Stimulated activated CD8-positive, alpha-beta memory T cell treated with anti-CD3 and anti-CD28 coated beads, Interleukin-7, amount 100 ng/mL, for 1 hour (primary cell): ENCODE measurements at places on chromosomes 7 and 10.

GRCh38 chr10:17009212-17009700, 120.4 kb downstream of the CUBN start:
- no peak for DNase-seq

GRCh38 chr10:122657255-122657654, 42.4 kb downstream of the C10orf120 start:
- no peak for DNase-seq

DNA sequence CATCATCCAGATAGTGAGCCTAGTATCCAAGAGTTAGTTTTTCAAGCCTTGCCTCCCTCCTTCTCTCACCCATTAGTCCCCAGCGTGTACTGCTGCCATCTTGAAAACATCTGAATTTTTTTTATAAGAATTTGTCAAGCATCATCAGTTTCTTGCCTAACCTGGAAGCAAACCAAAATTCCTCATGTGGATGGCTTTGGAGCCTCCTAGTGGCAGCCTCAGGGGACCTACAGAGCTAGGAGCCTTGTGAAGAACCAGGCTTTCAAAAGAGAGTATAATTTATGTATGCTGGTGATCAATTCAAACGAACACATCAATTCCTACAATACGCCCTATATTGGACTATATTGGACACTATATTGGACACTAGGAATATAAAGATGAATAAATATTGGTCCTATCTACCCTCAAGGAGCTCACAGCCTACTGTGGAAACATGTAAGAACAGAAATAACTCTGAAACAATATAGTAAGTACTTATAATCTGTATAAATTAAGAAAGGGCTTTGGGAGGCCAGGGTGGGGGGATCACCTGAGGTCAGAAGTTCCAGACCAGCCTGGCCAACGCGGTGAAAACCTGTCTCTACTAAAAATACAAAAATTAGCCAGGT, 63.4 kb downstream of the HPSE2 start:
- no peak for DNase-seq

DNA sequence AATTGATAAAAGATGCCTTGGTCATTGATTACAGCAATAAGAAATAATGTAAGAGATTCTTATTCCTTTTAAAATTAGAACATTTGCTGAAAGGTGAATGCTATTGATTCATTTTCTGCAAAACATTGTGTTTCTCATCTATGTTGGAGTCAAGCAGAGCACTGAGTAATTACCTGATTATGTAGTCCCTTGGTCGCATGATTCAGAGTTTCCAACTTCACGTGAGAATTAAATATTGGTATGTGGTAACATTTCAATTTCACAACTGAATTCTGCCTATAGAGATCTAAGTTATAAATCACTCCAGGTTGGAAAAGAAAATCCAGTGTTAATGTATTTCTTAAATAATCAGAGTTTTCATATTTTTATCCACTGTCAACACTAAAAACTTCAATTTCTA, 701.4 kb downstream of the PHTF2 start:
- no peak for DNase-seq

DNA sequence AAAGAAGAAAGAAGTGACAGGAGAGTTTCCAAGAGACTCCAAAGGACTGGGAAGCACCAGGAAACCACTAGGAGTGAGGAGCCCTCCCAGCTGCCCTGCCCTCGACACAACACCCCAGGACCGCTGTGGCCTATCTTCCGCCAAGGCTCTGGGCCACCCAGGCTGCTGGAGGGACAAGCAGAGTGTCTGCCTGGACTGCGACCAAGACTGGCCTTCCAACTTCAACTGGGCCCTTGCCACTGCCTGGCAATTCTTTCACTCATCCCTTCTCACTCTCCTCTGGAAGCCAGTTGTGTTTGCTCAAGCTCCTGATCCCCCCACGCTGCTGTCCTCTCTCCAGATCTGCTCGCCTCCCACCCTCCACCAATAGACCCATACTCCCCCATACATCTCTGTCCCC, 10.2 kb downstream of the KIAA1549 start:
- DNase-seq: no peak

DNA sequence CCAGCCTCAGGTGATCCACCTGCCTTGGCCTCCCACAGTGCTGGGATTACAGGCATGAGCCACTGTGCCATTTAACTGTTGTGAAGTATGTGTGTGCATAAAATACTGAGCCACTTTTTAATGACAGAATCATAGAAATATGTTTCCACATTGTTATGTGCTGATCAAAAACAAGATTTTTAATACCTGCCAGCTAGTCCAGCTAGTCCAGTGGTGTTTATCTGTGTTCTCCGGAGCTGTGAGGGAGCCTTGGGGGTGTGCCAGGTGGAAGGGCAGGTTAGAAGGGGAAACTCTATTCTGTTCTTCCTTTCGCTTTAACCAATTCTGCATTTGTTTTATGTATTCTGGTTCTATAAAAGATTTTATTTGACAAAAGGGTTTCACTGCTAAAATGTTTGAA, 7.0 kb downstream of the FAM221A start:
- no peak for DNase-seq

DNA sequence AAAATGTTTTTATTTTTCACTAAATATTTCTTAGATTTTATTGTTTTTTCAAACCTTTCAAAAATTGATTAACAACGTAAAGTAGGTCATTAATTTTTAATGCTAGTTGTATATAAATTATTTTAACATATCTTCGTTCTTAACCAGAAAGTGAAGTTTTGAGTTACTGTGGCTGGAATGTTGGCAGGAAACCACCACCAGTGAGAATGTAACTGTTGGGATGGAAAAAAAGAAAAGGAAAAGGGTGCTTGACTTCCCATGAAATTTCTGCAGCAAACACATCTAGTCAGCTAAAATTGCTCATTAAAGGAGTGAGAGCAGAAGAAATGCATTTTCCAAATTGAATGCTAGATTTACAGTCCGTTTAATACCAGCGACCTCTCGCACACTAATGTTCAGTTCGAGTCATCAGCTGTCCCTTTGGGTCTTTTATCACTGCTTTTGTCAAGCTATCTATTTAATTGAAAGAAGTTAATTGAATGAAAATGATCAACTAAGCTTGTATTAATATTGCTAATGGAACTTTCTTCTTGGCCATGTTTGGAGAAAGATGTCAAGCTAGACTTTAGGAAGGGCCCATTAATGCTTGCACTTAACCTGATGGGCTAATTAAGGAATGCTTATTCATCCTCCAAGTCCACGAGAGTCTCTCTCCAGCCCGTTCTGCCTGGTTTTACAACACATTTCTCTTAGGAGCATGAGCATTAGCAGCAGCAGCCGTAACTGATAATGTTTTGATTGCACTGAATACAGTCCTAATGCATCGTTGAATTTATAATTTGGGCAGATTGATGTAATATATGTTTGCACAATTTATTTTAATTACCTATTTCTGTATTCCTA, 70.1 kb downstream of the UBE3C start:
- no peak for DNase-seq

DNA sequence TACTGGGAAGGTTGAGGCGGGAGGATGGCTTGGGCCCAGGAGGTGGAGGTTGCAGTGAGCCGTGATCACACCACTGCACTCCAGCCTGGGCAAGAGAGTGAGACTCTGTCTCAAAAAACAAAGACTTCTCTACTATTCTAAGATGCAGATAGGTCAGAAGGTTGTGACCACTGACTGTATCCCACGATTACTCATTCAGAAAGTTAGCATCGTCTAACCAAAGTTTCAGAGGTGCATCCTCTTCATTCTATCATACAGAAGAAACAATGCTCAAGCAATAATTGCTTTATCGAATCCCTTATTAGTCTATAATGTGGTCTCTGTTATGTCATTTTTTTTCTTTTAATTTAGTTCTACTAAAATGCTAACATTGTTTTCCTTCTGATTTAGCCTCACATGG, 348.7 kb upstream of the LRGUK start:
- DNase-seq: no peak

DNA sequence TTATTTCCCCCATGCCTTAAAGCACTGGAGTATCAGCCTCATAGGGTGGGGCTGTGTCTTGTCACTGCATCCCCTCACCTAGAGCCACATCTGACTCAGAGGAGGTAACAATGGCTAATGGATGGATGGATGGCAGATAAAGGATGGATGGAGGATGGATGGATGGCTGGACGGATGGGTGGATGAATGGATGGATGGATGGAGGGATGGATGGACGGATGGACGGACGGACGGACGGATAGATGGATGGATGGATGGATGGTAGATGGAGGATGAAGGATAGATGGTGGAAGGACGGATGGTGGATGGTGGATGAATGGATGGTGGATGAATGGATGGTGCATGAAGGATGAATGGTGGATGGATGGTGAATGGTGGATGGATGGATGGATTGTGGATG, 77.2 kb downstream of the PDGFA start:
- DNase-seq: no peak

DNA sequence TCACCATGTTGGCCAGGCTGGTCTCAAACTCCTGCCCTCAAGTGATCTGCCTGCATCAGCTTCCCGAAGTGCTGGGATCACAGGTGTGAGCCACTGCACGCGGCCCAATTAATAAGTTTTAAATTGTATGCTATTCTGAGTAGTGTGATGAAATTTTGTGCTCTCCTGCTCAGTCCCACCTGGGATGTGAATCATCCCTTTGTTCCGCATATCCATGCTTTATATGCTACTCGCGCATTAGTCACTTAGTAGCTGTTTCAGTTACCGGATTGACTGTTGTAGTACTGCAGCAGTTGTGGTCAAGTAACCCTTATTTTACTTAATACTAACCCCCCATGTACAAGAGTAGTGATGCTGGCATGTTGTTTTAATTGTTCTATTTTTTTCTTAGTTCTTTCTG, 47.3 kb upstream of the OIT3 start:
- DNase-seq: no peak

DNA sequence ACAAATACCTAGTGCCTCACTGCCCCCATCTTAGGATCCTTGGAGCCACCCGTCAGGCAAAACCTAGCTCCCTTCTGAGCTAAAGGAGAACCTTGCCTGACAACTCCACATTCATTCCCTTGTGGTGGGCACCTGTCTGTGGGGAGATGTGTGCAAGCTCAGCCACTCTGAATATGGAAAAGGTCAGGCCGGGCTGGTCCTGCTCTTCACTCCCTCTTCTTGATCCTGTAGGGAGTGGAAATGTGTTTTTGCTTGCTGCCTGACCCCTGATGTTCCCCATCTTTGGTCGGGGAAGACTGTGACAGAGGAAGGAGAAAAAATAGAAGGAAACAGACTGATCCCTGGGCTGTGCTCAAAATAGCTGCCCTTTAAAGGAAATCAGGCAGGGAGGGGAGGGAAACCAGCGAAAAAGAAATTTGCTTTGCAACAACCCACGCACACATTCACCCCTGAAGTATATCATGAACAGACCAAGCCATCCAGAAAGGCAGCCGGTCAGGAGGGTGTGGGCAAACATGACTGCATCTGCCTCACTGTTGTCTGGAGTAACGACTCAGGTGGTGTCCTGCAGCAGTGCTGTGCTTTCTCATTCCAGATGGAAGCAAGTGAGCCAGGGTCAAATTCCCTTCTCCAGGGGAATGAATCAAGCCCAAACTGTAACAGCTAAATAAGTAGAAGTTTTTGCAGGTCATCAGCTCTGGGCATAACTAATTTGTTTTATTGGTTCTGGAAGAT, 74.0 kb downstream of the SCRN1 start:
- no peak for DNase-seq

DNA sequence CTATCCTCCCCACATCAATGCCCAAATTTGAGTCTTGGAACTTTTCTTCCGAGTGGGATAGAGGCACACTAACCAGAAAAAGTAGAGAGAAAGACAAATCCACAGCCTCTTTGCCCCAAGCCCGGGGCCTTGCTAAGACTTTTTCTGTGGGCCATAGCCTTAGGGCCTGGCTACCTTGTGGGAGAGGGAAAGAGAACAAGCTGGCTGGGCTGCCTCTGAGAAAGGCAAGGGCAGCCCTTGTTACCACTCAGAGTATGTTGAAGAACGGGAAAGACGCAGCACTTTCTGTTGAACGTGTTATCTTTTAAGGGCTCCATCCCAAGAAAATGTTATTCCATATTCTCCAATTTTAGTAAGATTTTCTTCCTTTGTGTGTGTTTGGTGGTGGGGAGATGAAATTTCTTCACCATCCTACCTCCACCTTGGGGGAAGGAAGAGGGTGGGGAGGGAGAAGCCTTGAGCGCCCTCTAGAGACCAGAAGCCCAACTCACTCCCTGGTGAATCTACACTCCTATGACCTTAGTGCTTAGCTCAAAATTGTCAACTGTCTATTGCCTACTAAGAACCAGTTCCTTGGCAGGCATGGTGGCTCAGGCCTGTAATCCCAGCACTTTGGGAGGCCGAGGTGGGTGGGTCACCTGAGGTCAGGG, 3.9 kb upstream of the NRF1 start:
- no peak for DNase-seq

DNA sequence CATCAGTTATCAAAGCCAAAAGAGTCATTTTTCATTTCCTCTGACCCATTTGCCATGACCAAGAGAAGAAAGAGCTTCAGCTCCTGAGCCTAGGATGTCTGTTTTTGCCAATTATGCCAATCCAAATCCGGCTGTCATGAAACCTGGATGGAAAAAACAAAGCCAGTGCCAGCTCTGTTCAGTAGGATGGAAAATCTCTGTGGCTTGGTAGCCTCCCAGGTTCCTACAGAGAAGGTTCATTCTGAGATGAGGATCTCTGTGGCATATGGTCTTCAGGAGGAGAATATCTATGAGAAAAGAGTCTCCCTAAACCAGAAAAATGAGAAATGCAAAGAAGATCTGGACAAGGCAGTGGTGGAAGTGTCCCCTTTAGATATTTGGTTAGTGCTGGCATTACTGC, 475.4 kb downstream of the CNTNAP2 start:
- no peak for DNase-seq

DNA sequence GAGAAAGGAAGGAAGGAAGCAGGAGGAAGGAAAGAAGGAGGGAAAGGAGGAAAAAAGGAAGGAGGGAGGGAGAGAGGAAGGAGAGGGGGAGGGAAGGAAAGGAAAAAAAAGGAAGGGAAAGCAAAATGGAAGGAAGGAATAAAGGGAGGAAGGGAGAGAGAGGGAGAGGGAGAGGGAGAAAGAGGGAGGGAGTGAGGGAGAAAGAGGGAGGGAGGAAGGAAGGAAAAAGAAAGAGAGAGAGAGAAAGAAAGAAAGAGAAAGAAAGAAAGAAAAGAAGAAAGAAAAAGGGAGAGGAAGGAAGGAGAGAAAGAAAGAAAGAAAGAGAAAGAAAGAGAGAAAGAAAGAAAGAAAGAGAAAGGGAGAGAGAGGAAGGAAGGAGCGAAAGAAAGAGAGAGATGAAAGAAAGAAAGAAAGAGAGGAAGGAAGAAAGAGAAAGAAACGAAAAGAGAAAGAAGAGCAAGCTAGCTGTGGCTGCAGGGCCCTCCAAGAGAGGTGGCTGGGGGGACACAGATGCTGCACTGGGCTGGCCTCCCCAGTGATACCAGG, 472.4 kb upstream of the MGMT start:
- DNase-seq: no peak

DNA sequence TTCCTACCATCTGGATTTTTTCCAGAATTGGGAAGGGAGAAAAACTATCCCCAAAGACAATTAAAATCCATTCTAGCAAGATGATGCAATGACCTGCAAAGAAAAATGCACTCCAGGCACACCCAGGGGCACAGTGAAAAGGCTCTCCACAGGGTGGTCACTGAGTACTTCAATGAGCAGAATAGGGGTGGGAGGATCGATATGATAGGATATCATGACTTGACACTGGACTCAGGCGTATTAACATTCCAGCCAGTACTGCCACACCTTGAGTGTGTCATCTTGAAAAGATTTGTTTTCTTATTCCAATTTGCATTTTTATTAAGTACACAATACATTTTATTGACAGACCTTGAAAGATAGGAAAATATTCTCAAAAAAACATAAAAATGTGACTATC, 132.2 kb downstream of the ZNF37A start:
- DNase-seq: no peak

- DNase-seq: no peak
Observed at GRCh38 chr7:137172105-137172590, 171.4 kb downstream of the PTN start.
